CMK (cell line): ENCODE measurements at places on chromosomes 1 and 21.
A peak's percentile ranks its signal among the peaks of the same experiment; 100 is the strongest.

DNA sequence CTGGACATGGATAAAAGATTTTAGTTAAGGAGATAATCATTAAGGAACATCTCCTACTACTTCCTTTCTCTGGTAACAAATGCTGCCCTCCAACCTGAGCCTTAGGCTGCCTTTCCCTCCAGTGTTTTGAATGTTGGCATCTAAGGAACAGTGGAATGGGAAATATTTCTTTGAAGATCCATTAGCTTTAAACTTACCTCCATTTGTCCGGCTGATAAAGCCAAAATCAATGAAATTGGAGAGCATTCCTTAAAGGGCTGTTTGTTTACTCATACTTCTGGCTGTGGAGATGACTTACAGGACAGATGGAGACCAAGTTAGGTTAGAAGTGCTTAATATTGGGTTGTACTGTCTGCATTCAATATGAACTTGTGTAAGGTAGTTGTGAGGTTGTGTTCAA lies 439.1 kb downstream of the PLA2G4A start:
- no peak for DNase-seq

DNA sequence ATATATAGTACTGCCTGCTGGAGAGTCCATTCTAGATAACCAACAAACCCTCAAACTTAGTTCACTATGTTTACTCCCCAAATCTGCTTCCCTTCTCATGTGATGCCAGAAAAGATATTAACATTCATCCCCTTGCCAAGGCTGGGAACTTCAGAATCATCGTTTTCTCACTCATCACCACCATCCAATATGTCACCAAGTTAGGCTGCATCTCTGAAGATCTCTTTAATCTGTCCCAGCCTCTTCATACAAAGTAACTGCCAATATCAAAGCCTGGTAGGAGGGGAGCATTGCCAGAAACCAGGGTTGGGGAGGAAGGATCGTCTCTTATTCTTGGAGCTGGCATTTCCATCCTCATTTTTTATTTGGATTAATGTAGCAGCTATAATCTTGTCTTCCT lies 71.6 kb downstream of the XCL2 start:
- DNase-seq = no peak

DNA sequence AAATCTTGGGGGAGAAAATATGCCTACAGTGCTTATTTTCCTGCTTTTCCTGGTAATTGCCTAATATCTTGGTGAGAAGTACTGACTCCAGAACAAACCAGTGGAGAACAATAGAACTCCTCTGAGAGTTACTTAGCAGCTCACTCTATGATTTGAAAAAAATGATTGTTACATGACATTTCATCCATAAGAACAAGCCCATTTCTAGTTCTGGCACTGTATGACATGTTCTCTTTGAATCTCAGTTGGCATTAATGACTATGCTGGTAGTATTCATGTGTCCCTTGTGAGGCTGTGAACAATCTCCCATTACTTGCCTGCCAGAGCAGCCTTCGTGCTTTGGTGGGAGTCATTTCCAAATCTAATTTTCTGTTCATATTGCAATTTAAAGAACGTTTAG lies 58.0 kb downstream of the CLIC4 start:
- DNase-seq = no peak

- DNase-seq = no peak
Measured at GRCh38 chr1:67429528-67430357, 459 bp downstream of the SERBP1 start.

DNA sequence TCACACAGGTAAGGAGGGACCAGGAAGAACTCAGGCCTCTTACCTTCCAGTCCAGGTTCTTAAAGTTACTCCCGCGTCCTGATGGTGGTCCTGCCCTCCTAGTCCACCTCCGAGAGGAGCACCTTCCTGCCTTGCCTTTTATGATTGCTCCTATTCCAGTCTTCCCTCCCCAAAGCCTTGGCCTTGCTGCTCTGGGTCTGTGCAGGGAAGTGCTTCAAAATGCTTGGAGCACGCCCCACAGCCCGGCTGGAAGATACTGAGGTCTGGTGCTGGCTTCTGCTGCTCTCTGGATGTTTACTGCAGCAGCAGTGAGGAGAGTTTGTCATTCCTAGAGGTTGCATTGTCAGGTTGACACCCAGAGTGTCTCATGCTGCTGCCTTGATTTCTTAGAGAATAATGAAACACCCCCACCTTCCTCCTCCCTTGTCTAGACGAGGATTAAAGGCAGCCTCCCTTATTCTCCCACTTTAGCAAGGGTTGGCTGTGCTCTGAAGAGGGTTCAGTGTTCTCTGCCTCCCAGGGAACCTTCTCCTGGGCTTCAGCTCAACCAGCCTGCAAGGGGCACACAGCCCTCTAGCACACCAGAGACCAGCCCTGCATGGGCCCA lies 142.2 kb upstream of the CACNA1E start:
- DNase-seq = no peak

DNA sequence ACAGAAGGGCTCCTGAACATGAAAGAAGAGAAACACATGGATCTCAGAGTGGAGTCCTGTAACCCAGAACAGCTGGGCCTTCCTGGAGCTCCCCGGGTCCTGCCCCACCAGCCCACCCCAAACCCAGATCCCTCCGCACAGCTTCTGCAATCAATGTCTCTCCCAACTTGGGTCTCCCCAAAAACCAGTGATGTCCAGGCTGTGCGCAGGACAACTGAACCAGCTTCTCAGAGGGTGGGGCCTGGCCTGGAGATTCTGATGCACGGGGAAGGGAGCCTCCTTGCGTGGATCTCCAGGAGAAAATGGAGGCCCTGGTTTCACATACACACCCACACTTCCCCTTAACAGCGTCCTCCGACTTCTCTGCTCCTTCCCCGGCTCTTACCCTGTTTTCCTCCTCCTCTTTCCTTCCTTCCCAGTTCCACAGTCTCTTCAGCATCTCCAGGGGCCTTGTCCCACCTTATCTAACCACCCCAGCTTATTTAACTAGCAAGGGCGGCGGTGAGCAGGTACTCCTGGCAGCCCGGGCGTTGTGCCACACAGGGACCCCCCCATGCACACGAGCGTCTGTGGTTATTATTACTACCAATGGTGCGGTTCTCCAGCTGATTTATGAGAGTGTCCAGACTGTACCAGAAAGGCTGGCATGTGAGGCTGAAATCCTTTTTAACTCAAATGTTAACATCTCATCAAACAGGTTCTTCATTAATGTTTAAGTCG lies 11.2 kb upstream of the MX2 start:
- no peak for DNase-seq

GRCh38 chr1:44377925-44378784 lies 23.1 kb upstream of the ERI3 start:
- peak; percentile 22 for DNase-seq

- peak; percentile 7 for DNase-seq
Measured at GRCh38 chr1:93768380-93768863, 86.8 kb upstream of the BCAR3 start.

- no peak for DNase-seq
Measured at GRCh38 chr1:24932284-24932683, 2.2 kb upstream of the RUNX3 start.

GRCh38 chr1:4064150-4064889 lies 164.2 kb upstream of the C1orf174 start:
- DNase-seq = no peak

- no peak for DNase-seq
Measured at GRCh38 chr1:62450301-62450700, 13.5 kb downstream of the USP1 start.

DNA sequence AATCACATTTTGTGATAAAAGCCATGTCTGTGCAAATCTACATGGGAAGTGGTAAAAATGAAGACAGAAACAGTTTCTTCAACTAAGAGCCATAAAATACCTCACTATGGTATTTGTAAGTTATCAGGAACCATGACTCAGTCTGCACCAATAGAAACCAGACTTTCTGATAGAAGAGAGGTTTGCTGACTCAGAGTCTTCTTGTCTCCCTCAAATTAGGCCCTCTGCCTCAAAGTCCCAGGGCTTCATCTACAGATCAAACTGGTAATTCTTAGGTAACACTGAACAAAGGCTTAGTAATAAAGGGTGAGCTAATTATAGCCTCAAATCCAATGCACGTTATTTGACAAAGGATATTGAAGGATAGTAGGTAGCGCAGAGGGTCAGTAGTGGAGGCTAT lies 30.9 kb upstream of the SSX2IP start:
- DNase-seq = no peak

- DNase-seq = no peak
Measured at GRCh38 chr21:44893948-44894656, 20.6 kb upstream of the PTTG1IP start.

- DNase-seq = no peak
Measured at GRCh38 chr1:216643176-216643575, 80.1 kb downstream of the ESRRG start.

DNA sequence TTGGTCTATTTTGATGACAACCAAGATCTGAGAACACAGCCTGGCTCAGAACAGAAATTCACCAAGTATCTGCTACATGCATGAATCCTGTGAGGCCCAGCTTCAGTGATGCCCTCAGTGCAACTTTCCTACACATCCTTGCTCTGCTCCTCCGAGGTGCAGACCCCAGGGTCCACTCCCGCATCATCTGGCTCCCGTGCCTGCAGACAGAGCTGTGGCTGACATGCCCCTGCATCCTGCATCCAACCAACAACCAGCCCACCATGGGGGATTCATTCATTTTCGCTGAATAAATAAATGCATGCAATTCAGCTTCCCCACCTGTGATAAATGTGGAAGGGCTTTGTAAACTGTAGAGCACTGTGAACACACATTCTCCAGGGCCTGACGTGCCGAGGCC lies 112.3 kb downstream of the GLIS1 start:
- DNase-seq = no peak

DNA sequence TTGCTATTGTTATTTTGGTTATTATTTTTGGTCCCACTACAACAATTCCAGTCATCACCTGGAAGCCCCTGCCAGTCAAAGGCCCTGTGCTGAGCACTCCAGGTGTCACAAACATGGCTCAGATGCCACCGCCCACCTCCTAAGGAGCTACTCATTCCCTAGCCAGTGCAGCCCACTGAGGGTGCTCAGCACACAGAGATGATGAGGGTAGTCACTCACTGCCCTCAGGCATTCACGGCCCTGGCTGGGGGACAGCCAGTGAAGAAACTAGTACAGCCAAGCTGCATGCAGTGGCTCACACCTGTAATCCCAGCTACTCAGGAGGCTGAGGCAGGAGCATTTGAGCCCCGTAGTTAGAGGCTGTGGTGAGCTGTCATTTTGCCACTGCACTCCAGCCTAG lies 42.3 kb downstream of the NIPAL3 start:
- no peak for DNase-seq

- DNase-seq = no peak
Measured at GRCh38 chr1:29756901-29757725, 520.8 kb downstream of the PTPRU start.

DNA sequence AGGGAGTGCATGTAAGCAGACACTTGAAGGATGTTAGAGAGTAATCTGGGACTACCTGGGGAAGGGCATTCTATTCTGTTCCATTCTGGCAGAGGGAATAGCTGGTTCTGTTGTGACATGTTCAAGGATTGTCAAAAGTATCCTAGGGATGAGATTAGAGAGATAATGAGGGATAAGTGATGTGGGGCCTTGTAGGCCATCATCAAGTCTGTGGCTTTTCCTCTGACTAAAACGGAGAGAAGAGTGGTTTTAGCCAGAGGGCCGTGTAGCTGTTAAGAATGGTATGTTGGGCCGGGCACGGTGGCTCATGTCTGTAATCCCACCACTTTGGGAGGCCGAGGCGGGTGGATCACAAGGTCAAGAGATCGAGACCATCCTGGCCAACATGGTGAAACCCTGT lies 23.6 kb downstream of the TGFB2 start:
- no peak for DNase-seq

GRCh38 chr1:218994615-218995014 lies 179.1 kb upstream of the LYPLAL1 start:
- no peak for DNase-seq

DNA sequence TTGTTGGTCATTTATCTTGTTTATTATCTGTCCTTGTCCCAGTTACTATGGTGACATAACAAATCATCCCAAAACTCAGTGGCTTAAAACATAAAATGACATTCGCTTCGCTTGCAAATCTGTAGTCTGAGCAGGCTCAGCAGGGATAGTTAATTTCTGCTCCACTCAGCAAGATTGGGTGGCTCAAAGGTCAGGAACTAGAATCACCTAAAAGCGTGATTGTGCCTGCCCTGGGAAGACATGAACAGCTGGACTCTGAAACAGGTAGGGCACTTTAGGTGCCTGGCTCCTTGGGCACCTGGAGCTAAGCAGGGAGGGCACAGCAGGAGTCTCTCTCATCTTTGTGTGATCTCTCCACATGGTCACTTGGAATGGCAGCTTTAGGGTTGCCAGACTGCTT lies 14.7 kb upstream of the TRAF3IP3 start:
- no peak for DNase-seq

GRCh38 chr1:155086128-155086741 lies 7.6 kb downstream of the EFNA3 start:
- no peak for DNase-seq

DNA sequence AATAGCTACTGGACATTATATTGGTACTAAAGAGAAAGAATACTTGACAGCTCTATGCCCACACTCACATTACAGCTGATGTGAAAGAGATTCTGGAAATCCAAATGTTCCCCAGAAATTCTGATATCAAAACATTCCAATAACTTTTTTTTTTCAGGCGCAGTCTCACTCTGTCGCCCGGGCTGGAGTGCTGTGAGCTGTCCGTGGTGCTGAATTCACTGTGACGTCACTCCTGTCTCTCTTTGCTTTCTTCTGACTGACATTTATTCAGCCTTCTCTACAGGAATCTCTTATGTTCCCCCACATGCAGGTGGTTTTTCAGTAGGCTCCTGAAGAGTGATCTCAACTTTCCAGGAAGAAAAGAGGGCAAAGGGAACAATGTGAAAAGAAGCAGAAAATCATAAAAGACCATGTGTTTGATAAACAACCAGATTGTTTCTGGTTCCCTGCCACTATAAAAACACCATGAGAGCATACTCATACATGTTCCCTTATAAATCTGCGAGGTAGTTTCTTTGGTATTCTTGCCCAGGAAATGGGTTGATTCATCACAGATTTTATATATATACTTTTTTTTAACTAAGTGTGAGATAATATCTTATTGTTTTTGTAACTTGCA lies 6.2 kb downstream of the S100A7A start:
- peak; percentile 18 for DNase-seq

- no peak for DNase-seq
Measured at GRCh38 chr1:83000286-83000685, 998.6 kb downstream of the TTLL7 start.

DNA sequence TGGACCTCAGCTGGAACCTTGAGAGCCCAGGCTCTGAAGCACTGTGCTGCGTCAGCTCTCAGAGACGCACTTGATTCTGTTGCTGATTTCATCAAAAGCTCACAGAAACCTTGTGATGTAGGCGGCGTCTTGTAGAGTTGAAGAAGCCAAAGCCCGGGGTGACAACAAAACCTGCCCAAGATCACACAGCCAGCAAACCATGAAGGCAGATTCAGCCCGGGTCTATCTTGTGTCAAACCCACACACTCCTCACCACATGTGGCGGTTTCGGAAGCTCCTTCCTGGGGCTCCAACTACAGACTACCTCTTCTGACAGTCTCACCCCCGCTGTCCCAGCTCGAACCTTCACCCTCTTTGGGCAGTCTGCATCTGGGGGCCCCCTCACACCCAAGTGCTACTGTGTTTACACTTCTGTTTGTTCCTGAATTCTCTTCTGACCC lies 50.4 kb downstream of the TENT5C start:
- DNase-seq = no peak
